C1 segment of cervical spinal cord (tissue), 14 donors: ENCODE measurements at places on chromosomes 3 and 15.

DNA sequence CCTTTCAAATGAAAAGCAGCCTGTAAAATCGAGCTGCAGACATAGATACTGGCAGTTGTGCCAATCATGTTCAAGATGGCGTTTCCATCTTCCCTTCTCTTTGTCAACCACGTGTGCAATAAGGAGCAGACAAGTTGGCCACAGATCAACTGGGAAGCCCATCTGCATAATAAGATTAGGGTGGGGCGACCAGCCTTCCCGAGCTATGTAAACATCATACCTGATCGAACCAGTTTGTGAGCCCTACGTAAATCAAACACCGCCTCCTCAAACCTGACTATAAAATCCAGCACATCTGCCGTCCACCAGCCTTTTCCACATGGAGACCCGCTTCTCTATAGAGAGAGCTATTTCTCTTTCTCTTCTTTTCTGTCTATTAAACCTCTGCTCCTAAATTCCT is 37.2 kb downstream of the TRIM42 start:
- DNase-seq = no peak

- DNase-seq = no peak
These were observed 72.7 kb upstream of the FLNB start for GRCh38 chr3:57935539-57935938.

DNA sequence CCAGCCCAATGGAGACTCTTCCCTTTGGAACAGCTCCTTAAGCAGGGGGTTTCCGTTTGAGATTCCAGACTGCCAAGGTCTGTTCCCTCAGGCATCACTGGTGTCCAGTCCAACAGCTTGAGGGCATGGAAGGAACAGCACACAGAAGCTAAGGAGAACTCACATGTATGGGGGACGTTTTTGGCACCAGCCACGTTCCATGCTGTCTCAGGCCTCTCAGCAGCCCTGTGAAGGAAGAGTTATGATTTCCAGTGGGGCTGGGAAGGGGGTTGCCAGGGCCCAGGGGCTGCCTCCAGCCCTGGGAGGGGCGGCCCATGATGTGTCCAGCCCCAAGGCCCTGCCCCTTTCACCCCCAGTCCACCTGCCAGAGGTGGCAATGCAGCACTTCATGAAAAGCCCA is 7.5 kb upstream of the RHO start:
- DNase-seq = no peak

- no peak for DNase-seq
These were observed 11.3 kb downstream of the CYP19A1 start for GRCh38 chr15:51327081-51327480.

- DNase-seq = no peak
These were observed 31.7 kb upstream of the CMTM7 start for GRCh38 chr3:32359766-32360492.

GRCh38 chr15:56948764-56949101 is 30.3 kb downstream of the TCF12 start:
- DNase-seq = no peak

DNA sequence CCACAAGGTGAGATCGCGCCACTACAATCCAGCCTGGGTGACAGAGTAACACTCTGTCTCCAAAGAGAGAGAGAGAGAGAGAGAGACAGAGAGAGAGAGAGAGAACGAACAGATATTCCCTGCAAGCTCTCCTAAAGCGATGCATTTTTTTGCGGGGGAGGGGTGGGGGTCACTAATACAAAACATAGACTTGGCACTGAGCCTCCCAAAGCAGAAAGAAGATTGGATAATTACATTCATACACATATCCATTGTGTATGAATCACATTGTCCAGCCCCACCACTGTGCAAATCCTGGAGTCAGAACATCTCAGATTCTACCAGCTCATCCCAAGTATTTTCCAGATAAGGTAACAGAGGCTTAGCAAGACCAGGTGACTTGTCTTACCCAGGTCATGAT is 459.9 kb downstream of the MAGI1 start:
- no peak for DNase-seq

DNA sequence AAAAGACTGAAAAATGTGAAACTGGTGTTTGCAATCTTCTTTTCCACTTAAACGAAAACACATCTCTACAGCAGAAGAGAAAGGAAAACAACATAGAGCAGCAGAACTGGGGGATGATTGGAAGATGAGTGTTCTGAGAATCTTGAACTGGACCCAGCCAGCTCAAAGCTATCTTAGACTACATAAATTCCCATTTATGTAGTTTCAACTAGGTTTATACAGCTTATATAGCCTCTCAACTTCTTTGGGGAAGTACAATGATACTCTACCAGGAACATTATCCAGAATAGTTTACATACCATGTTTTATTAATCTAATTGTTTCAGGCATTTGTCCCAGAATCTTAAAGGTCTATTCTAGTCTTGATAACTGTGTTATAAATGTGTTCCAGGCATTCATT is 658.2 kb upstream of the LMCD1 start:
- DNase-seq = no peak

GRCh38 chr3:57756528-57757401 is 656 bp downstream of the SLMAP start:
- peak; percentile 30 for DNase-seq

- no peak for DNase-seq
These were observed 6.8 kb downstream of the CSK start for GRCh38 chr15:74788683-74789151.

GRCh38 chr3:194370753-194371152 is 1.2 kb upstream of the LRRC15 start:
- DNase-seq = peak; percentile 10

DNA sequence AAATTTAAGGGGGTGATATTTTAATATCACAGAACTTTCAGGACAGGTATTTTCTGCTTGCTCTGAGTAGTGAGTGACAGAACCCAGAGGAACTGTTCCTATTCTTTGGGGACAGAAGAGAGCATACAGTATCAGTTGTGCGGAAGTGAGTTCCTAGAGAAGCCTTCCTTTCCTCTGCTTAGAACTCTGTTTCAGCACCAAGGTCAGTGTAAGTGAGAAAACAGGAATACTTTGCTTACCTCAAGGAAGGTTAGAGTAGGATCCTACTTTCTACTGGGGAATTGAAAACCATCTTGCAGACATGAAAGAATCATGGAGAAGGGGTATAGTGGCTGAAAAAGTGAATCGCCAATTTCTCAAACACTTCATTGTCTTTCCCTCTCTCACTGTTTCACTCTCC is 542.4 kb downstream of the SQOR start:
- no peak for DNase-seq

DNA sequence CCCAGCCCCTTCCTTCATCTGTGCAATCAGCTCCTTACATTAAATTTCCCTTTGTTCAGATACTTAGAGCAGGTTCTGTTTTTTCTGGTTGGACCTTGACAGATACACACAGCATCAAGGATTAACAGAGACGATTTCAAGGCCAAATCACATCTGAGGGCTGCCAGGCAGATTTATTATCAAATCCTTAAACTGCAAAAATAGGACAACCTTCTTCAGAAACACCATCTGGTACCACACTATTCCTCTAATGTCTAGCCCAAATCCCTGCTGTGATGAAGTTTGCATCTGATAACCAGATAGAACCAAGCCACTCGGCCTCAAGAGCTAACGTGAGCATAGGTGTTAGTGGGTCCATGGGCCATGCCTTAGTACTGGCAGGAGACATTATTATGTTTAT is 250.7 kb upstream of the PROK2 start:
- no peak for DNase-seq

DNA sequence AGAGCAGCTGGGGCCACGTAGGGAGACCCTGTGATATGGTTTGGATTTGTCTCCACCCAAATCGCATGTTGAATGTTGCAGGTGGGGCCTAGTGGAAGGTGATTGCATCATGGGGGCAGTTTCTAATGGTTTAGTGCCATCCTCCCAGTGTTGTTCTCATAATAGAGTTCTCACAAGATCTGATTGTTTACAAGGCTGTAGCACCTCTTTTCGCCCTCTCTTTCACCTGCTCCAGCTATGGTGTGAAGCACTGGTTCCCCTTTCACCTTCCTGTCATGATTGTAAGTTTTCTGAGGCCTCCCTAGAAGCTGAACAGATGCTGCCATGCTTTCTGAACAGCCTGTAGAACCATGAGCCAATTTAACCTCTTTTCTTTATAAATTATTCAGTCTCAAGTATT is 198.9 kb upstream of the CBLB start:
- DNase-seq = no peak

DNA sequence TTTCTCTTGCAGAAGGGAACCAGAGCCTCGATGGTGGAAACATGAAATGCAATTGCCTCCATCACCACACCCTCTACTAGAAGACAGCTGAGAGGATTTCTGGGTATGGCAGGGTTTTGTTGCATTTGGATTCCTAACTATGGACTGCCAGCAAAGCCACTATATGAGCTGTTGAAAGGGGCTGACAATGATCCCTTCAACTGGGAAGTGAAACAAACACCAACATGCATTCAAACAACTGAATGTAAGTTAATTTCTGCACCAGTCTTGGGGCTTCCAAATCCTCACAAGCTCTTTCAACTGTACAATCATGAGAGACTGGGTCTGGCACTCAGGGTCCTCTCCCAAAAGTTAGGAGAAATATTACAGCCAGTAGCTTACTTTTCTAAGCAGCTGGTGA is 116.7 kb upstream of the PLCL2 start:
- DNase-seq = no peak

GRCh38 chr15:45637552-45638033 is 2.8 kb downstream of the SQOR start:
- DNase-seq = peak; percentile 6

DNA sequence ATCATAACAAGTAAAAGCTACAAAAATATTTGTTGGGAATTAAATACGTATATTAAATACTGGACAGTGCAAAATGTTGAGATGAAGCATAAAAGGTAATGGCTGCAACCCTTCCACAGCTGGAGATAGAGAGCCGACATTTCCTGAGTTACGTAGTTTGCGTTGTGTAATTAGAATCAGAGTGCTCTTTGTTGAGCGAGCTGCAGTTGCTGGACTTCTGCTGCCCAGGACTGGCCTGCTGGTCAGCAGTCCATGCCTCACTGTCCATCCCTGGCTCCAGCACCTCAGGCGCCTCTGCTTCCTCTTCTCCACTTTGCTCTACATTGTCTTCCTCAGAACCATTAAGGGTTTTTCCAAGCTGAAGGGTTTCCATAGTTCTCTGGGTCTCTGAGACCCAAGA is 28.4 kb upstream of the SHC4 start:
- no peak for DNase-seq

DNA sequence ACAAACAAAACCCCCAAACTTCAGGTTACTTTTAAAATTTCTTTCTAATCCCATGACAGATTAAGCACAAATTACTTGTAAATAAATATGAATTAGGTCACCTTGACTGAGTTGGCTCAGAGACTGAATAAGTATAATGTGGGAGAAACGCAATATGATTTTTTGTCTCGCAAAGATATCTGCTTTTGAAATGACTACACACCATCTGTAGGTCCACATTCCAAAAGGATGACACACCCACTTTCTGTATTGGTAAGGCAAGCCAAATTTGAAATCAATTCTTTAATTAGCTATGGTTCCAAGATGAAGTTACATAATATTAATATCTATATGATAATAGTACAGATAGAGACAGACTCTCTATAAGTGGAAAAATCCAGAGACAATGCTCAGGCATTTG is 66.9 kb upstream of the CSPG5 start:
- DNase-seq = no peak

GRCh38 chr3:134076851-134077250 is 47.1 kb upstream of the SLCO2A1 start:
- no peak for DNase-seq

- no peak for DNase-seq
These were observed 105.3 kb downstream of the PLCH1 start for GRCh38 chr3:155639462-155640055.

DNA sequence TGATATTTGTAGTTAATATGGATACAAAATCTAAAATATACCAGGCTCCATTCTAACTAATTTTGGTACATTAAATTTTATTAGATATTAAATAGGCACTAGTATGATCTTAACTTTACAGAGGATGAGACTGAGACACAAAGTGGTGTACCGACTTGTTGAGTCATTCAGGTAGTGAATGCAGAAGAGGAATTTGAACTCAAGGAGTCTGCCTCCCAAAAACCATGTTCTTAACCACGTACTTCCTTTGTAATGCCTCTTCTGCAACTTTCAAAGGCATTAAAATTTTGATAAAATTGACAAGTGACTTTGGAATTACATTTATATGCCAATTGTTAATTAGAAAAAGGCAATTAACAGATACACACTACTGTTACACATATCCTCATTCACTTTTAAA is 61.8 kb downstream of the ZBBX start:
- no peak for DNase-seq

DNA sequence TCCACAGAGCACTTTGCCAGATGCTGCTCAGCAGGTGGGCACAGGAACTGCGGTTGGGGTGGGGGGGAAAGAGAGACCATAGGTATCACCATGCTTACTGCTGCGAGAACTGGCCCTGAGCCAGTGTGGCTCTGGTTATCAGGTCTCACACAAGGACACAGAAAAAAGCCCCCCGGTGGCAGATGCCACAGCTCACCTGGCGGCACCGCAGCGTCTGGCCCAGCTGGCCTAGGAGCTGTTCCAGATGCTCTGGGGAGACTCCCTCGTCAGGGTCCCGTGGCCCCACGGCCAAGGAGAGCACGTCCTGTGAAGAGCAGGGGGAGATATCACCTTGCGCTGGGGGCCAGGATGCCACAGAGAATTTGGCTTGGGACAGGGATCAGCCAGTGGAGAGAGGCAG is 10.8 kb downstream of the CDAN1 start:
- DNase-seq = no peak

GRCh38 chr3:42339321-42339720 is 71.1 kb downstream of the LYZL4 start:
- no peak for DNase-seq

DNA sequence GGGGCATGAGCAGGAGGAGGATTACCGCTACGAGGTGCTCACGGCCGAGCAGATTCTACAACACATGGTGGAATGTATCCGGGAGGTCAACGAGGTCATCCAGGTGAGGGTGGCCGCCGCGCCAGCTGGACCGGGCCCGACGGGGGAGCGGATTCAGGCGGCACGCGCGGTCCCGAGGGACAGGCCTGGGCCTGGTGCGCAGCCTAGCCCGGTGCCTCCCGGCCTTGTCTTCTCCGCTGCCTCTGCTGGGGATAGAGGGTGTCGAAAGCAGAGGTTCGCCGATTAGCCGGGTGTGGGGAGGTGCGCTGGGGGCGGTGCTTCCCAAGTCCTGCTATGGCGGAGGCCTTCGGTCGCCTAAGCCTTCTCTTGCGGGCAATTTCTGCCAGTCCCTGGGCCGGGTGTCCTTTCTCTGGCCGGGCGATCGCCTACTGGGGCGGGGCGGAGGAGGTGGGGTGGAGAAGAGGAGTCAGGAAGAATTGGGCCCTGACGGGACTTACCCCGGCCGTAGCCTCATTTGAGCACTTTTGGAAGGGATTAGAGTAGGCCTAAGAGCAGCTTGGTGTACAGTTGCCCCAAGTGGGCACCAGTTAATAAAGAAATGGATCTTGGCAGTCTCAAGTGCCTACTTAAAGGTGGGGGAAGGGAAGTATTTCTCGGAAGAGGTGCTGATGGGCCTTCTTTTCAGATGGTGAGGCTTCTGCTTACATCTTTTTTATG is 940 bp downstream of the ARIH1 start:
- peak; percentile 28 for DNase-seq

DNA sequence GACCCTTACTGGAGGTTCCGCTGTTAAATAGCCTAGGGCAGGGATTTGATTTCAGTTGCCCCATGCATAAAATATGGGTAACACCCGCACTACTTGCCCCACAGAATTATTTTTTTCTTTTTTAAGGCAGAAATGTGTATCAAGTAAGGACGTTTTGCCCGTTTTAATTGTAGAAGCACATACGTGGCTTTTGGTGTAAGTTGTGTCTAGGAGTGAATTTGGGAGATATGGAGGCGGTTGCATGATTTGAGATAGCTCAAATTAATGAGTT is 636 bp upstream of the LRRC58 start:
- no peak for DNase-seq

- DNase-seq = no peak
These were observed 35.7 kb downstream of the SQOR start for GRCh38 chr15:45670511-45670910.
